Activated CD4-positive, CD25-positive, alpha-beta regulatory T cell treated with anti-CD3 and anti-CD28 coated beads, Interleukin-2, amount 50 U/mL, for 72 hours (primary cell): ENCODE measurements at places on chromosomes 12 and 14.

GRCh38 chr12:94977766-94978468 is 25.6 kb downstream of the NDUFA12 start:
- DNase-seq, result no peak

GRCh38 chr12:119613319-119613936 is 19.9 kb downstream of the TMEM233 start:
- no peak for DNase-seq

GRCh38 chr14:75595226-75595625 is 16.8 kb downstream of the FLVCR2 start:
- DNase-seq, result no peak

DNA sequence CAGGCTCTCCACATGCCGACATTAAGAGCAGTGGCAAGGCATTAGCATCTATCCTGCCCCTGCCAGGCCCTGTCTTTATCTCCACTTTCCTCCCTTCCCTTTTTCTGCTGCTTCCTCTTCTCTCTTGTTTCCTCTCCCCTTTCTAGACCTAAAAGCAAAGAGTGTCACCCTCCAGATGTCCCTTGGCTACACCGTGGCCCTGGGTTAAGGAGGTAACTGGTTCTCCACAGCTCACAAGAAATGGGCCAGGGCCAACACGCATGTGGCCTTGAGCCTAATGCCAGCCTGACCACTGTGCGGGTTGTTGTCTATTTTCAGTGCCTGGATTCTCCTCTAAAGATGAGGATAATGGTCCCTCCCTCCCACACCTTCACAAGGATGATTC is 41.7 kb upstream of the DDX11 start:
- DNase-seq, result no peak

DNA sequence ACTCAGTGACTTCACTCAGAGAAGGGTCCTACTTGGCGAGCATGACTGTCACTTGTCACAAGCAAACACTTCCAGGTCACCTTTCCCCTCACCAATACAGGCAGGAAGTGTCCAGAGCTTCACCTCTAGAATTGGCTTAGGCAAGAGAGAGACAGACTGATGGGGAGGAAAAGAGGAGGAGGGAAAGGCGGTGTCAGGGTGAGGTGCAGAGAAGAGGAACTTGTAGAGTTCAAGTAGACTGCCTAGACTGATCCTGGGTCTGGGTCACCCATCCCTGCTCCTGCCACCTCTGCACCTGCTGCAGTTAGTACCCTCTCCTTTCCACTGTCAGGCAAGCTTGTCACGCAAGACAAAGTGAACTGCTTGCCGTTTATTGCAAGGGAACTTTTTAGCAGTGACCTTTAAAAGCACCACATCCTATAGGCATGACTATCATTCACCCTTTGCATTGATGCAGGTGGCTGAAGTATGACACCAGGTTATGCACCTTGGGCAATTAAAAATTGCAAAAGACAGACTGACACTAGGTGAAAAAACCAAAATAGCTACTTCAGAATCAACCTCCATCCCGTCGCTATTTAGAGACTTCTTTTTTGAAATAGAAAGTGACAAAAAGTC is 292.4 kb downstream of the SYT1 start:
- no peak for DNase-seq
